ENCODE measurements at places on chromosomes 7 and 10.

- no peak for DNase-seq
Measured at GRCh38 chr7:157007470-157008066, 2.9 kb downstream of the MNX1 start.

DNA sequence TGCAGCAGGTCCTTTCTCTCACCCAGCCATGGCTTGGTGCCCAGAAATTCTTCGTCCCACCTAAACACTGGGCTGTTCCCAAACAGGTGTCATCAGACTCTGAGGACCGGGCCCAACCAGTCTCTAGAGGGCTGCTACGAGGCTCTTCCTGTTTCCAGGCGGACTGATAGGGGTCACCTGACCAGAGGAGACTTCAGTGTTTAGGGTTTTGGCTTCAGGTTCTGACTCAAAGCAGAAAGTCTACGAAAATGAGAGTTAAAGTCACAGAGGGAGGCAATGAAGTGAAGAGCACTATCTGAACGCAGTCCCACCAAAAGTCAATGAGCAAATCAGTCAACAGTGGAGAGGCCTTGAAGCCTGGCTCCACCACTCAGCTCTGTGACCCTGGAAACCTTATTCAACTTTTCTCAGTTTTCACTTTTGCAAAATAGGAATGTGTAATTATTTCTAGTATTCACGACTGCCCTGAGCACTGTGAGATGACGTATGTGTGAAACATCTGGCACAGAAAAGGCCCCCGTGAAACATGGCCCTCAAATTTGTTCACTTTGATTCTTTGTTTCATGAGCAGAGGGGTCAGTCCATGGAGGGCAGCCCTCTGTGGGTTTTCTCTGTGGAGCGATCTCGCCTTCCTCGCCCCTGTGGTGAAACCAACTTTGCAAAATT lies 189.9 kb upstream of the PDE1C start:
- DNase-seq: no peak

DNA sequence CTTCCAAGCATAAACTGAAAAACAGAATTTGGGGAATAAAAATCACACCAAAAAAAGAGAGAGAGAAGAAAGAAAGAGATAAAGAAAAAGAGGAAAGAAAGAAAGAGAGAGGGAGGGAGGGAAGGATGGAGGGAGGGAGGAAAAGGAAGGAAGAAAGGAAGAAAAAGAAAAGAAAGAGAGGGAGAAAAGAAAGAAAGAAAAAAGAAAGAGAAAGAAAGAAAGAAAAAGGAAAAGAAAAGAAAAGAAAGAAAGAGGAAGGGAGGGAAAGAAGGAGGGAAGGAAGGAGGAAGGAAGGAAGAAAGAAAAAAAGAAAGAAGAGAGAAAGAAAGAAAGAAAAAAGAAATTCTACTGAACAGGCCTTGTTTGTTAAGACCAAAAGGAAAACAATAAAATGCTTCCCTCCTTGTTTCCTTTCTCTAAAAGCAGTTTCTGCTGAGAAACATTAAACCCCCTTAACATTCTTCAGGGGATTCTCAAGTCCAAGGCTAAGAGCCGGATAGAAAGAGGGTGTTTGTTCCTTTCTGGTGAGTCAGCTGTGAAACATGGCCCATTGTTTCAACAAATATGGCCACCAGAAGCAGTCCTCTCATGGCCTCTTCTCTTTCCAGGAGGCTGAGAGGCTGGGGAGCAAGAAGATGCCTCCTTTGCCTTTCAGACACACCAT lies 46.9 kb upstream of the GPAM start:
- no peak for DNase-seq

GRCh38 chr7:129495987-129496386 lies 6.3 kb upstream of the SMKR1 start:
- no peak for DNase-seq

GRCh38 chr10:112283100-112283499 lies at the start of gene TECTB:
Gene TECTB (plus strand): TSS chr10:112283400. CDS start chr10:112283735, 335 bp downstream.
- no peak for DNase-seq

GRCh38 chr10:101013365-101013825 lies 13.8 kb downstream of the LZTS2 start:
- no peak for DNase-seq

DNA sequence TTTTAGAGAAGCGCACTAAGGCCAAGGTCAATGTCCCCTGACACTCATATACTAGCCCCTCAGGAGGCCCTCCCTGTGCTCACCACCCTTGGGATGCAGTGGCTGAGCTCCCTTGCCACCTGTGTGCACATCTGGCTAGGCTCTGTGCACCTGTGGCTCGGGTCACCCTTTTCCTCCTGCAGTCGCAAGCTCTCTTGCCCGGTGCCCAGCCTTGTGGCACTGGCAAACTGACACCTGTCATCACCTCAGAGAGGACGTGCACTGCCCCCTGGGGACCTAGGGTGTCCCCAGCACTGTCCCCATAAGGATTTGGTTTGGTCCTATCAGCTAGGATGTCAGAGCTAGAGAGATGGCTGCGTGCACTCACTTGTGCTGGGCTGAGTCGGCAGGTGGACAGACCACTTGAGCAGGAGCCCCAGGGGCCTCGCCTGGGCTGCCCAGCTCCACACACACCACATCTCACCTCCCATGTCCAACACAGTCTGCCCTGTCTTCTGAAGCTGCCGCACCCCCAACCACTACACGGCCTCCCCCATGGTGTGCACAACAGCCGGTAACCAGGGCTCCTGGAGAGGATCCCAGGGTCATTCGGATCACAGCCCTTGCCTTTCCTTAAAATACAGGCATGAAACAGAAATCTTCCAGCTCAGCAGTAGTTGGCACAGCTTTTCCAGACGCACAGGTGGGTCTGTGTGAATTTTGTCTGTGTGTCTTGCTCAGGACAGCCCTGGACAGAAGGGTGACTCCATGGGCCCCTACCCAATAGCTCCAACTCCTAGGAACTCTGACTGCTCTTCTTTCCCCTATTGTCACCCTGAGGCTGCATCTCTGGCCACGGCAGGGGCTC lies 111.0 kb downstream of the GRID1 start:
- DNase-seq: no peak

- no peak for DNase-seq
Measured at GRCh38 chr10:101330631-101331225, 23.2 kb upstream of the BTRC start.

DNA sequence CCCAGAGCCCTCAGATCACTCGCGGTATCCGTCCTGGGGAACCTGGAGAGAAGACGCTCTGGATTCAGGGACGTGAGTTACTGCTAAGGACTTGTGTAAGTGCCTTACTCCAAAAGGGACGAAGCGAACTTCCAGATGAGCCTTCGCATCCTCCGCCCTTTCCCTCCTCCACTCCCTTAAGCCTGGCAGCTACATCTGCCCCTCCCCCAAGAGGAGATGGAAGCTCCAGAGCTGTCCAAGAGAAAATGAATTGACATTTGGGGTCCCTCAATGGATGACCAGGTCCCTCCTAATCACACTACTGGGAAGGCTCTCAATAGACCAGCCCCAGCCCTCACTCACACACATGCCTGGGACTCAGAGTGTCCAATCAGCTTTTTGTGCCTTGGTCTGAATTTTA lies 31.3 kb upstream of the GDF10 start:
- no peak for DNase-seq

- no peak for DNase-seq
Measured at GRCh38 chr7:69757981-69758430, 159.7 kb downstream of the AUTS2 start.

- no peak for DNase-seq
Measured at GRCh38 chr7:78141522-78142281, 343.1 kb downstream of the PHTF2 start.

GRCh38 chr10:97575127-97575668 lies 2.6 kb downstream of the ANKRD2 start:
- DNase-seq: no peak

- no peak for DNase-seq
Measured at GRCh38 chr7:39421661-39422060, 144.5 kb upstream of the YAE1 start.

DNA sequence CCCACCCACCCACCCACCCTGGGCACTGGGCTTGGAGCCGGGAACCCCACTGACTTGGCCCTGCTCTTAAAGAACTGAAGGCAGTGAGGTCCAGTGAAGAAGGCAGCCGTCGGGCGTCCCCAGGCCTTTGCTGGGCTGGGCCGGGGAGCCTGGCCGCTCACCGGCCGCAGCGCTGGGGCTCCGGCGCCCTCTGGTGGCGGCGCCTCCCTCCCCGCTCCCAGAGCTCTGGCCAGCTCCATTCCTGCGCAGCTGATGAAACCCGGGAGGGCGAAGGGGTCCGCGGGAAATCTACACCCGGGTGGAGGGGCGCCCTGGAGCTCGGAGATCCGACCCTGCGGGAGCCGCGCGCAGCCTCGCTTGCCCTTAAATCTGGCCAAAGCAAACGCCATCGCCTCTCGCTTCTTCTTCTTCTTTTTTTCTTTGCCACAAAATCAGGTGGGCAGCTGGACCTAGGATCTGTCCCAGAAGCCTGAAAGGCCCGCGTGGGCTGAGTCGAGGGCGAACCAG lies 1.7 kb upstream of the CXCL12 start:
- peak; percentile 80 for DNase-seq

GRCh38 chr10:602391-603005 lies 87.0 kb downstream of the DIP2C start:
- DNase-seq: peak; percentile 10

DNA sequence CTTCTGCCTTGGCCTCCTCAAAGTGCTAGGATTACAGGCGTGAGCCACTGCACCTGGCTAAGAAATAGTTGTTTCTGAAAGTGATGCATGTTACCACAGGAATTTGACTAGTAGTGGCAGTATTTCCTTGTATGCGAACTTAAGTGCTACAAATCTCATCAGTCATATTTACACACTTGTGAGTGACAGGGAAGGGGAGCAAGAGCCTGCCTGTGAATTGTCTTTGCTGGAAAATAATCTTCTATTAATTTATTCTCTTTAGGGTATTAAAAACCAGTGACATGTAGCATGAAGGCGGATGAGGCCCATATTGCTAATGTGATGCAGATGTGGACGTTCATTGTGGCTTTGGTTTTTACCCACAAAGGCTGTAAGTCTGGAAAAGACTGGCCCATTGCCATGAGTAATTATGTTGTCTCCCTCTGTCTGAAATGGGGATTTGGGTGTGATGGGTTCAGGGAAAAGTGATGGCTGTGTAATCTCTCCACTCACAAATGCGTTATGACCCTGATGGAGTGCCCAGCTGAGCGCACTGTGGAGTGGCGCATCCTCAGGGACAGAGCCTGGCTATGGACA lies 97.6 kb downstream of the CCNY start:
- no peak for DNase-seq

Data from left hindlimb (tissue), 1 donor.